Activated T-cell treated with anti-CD3 and anti-CD28 coated beads, Interleukin-2, amount 50 U/mL, for 72 hours (primary cell): ENCODE measurements at places on chromosomes 4 and X. TPM values are rescaled to one million over a fixed set of nuclear protein-coding genes. Genes with fewer than 3 reads are reported as not detected.

CENPI gene
- 15.6 TPM for total RNA-seq

DNA sequence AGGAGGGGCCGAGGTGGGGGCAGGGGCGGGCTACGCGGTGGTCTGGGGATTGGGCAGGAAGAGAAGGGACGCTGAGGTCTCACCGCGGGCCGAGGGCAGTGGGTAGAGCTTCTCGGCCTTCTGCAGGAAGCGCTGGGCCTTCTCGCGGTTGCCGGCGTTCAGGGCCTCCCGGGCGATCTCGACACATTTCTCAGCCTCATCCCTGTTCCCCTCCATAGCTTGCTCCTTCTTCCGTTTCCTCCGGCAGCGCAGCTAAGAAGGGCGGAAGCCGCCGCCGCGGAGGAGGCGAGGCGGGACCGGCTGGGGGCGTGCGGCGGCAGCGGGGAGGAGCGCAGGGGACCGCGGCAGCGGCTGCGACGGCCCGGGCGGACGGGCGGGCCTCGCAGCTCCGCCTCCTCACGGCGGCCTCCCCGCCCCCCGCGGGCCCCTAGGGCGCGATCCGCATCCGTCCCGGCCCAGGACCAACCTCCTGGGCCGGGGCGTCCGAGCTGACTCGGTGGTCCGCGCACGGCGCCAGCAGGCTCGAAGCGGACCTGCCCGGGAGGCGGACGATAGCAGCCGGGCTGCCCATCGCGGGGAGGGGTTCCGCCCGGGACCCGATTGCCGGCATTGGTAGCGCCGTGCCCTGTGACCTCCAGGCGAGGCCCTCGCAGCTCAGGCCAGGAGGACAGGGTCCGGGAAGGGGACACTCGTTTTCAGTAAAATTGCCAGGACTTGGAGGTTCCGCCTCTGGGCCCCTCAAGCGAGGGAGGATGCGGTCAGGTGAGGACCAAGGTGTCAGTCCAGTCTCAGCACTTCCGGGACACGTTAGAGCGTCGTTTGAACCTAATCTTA, at the start of gene DNAJB14:
DNAJB14 (minus strand) TSS at position 263 of the 834 bp plus-strand sequence; CDS start at position 216, 47 bp downstream.
- peak; percentile 87 for DNase-seq

GRCh38 chrX:110418316-110419235, 59.9 kb downstream of the RTL9 start:
- DNase-seq = no peak

DNA sequence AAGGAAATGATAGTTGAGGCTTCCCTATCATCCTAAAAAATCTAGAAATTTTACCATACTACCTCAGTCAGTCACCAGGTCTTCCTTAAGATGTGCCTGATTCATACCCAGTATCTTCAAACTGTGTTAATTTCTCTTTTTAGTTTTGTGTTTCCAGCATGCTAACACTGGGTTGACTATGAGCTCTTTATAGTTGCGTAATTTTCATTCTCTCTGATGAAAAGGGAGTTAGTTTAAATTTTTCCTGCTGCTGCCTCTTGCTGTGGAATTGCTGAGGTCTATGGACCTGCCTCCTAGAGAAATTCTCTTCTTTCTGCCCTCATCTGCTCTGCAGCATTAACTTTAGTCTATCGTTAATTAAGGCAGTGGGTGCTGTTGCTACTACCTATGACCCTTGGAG, 66.6 kb downstream of the BANK1 start:
- no peak for DNase-seq

DNA sequence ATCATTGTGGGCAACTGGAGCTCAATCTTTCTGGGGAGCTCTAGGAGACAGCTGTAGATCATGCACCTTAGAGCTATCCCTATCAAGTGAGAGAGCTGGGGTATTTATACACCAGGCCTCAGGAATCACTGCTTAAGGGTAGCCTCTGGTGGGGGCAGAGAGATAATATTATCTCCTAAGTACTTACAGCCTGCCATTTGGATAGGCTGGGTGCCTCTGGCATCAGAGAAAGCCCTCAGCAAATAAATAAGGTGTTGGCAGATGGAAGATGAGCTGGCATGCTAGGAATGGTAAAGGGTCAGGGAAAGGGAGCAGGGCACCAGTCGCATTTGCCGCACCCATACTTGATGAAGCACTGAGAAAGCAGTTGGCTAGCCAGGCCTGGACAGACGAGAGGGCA, 75.9 kb downstream of the HCCS start:
- no peak for DNase-seq

GRCh38 chr4:75036046-75036830, 103.3 kb downstream of the PARM1 start:
- no peak for DNase-seq

- DNase-seq = no peak
Measured at GRCh38 chr4:180057299-180057721, 2185.9 kb upstream of the TENM3 start.

DNA sequence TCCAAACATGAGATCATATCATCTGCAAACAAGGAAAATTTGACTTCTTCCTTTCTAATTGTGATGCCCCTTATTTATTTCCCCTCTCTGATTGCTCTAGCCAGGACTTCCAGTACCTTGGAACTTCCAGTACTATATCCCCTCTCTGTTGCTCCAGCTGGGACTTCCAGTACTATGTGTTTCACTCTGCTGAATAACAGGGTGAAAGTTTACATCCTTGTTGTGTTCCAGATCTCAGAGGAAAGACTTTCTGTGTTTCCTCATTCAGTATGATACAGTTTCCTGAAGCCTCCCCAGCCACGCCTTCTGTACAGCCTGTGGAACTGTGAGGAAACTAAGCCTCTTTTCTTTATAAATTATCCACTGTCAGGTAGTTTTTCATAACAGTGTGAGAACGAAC, 381.3 kb upstream of the FAM47C start:
- DNase-seq = no peak

GRCh38 chr4:124904723-124905388, 192.3 kb upstream of the ANKRD50 start:
- DNase-seq = no peak

GRCh38 chr4:158771776-158772175, 3.0 kb downstream of the FNIP2 start:
- DNase-seq = no peak

GRCh38 chr4:47562297-47562696, 77.2 kb downstream of the ATP10D start:
- no peak for DNase-seq

DNA sequence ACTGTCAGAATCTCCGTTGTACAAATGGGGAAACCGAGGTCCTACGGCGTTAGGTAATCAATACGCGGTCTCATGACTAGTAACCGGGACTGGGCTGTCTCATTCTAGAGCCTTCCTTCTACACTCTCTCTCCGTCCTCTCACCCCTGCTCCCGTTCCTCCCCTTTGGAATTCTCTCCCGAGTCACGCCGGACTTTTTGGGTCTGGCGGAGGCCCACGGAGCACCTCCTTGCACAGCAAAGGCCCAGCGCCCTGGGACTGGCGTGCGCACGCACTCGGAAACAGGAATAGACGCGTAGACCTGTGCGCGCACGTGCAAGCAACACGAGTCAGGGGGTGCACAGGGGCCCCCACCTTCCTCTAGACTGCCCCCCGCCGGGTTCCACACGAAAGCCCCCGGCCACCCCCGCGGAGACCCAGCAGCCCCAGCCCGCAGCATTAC, 361 bp downstream of the QDPR start:
- peak; percentile 50 for DNase-seq

GRCh38 chrX:37816766-37817165, 30.6 kb downstream of the DYNLT3 start:
- DNase-seq = no peak

DNA sequence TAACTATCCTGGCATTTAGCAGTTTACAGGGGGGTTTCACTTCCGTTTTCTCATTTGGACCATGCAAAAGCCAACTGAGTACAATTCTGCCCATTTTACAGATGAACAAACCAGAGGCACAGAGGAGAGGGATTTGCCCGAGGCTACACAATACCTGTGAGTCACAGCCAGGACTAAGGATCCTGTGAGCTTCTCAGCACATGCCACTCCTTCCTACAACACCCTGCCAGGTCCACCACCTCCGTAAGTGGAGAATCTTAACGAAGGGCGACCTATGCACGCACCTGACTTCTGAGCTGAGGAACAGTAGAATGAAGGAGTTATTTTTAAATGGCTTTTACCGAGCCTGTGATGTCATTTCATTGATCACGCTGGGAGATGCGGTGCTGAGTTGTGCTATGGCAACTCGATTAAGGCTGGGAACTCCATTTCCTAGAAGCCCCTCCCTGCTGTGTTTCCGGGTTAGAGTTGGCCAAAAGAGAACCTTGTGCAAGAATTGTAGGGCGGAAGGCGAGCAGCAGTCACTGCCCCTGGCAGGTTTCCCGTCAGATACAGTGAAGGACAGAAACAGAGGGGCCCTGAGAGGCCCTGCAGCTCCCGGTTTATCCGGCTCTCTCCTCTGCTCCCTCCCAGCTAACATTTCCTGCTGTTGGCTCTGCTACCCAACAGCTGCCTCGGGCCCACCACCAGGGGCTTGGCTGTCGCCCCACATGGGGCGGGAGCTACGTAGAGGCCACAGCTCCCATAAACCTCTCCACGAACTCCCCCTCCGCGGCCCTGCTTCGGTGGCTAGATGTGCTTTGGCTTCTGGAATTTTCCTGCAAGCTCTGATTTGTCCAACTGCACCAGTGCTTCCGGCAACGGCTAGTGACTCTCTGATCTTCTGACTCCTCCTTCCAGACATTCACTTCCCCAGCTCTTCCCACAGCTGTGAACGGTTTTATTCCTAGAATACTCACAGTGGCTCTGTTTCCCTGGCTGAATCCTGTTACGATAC, 75.1 kb upstream of the USP9X start:
- peak; percentile 46 for DNase-seq
